ENCODE measurements at places on chromosomes 6 and 20.

- DNase-seq, result no peak
These were observed 28.8 kb downstream of the FAM8A1 start for GRCh38 chr6:17628873-17629272.

- peak; percentile 57 for DNase-seq
These were observed 44.8 kb downstream of the STK4 start for GRCh38 chr20:45011108-45011526.

GRCh38 chr20:8242827-8243724 lies 111.0 kb downstream of the PLCB1 start:
- DNase-seq, result no peak

DNA sequence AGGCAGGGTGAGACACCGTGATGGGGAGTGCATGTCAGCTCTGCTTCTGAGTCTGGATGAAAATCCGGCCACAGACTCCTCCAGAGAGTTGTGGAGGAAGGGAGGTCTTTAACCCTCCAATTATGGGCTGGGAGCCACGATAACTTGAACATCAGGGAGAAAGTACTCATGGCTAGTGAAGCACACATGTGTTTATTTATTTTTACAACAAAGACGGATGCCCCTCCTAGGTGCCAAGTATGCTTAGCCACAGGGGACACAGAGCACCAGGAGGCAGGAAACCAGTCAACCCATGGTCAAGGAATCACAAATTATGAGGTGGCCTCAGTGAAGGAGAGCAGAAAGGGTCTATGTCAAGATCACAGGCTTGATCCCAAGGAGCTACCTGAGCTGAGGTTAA lies 54.1 kb downstream of the ZNF217 start:
- DNase-seq, result no peak

GRCh38 chr6:119247504-119247903 lies 102.1 kb downstream of the MAN1A1 start:
- DNase-seq, result no peak

GRCh38 chr6:35048631-35049083 lies 92.5 kb downstream of the TCP11 start:
- peak; percentile 25 for DNase-seq

DNA sequence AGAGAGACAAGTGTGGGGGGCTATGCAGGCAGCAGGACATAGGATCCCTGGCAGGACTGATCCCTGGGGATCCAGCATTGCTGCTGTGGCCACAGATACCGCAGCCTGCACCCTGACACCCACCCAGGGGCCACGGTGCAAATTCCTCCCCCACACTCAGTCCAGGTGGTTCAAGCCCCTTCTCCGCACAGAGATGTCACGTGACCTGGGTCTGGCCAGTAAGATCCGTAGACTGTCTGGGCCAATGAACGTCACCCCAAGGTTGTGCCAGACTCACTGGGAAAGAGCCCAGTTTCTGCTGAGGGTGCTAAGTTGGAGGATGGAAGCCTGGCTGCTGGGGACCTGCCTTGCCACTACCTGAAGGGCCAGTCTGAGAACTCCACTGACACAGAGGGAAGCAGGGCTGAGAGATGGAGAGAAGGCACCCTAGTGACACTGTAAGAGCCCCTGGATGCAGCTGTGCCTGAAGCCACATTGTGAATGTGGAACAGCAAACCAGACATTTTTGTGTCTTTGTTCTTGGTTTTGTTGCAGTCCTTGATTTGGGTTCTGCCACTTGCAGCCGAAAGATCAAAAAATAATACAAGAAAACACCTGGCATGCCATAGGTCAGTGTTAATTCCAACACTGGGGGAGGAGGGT lies 228.6 kb downstream of the PREX1 start:
- DNase-seq, result no peak

DNA sequence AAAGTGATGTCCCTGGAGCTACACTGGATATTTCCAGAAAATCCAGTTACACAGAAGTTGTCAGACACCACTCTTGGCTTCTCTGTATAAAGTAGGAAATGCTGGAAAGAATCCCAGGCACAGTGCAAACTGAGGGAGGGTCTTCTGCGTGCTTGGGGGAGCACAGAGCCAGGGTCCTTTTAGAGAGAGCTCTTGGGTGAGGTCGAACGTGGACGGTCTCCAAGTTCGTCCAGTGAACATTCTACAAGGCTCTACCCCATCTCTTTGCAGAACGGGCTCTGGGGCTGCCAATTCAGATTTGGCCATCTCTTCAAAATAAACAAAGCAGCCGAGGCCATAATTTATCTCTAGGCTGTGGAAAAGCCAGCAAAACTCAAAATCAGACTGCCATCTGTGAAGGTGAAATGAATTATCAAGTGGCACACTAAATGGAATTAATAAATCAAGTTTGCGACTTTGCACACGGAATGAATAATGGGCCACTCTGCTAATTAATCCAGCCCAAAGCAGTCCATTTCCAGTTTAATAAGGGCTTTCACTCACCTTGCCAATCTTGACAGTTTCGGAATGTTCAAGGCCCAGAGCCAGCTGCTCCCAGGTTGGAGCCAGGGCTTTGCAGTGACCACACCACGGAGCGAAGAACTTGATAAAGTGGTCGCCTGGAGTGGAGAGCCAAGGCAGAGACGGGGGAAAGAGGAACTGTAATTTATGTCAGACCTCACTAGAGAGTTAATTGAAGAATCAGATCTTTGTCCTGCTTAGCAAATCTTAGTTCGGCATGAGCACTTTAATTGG lies 19.3 kb downstream of the TXNDC5 start:
- DNase-seq, result no peak

- no peak for DNase-seq
These were observed 458.4 kb upstream of the BTBD3 start for GRCh38 chr20:11459090-11459890.

DNA sequence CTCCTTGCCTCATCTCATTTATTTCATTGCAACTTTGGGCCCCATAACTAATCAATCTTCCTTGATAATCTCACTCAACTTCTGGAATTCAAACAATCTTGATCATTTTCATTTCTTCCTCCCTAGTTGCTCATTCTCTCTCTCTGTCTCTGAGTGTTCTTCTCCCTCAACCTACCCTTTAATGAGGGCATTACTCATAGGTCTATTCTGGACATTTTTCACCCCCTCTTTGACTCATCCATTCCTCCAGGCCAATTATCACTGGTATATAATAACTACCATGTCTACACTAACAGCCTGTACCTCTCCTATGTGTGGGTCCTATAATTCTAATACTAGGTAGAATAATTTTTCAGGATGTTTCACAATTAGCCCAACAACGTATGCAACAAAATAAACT lies 78.8 kb downstream of the COL21A1 start:
- no peak for DNase-seq

DNA sequence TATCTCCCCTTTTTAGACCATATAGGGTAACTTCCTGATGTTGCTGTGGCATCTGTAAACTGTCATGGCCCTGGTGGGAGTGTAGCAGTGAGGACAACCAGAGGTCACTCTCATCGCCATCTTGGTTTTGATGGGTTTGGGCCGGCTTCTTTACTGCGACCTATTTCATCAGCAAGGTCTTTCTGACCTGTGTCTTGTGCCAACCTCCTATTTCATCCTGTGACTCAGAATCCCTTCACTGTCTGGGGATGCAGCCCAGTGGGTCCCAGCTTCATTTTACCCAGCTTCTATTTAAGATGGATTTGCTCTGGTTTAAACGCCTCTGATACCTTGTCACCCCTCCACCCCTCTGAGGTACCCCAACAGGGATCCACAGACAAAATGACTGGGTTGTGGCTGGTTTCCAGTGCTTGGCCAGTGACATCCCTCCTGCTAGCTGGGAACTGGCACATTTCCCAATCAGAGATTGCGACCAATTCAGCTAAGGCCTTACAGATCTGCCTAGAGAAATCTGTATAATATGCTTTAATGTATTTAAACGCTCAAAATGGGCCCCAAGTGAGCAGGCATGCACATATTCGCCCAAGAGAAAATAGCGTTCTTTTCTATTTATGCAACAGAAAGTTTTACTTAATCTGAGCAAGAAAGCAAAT lies 315.6 kb upstream of the QKI start:
- DNase-seq, result no peak

DNA sequence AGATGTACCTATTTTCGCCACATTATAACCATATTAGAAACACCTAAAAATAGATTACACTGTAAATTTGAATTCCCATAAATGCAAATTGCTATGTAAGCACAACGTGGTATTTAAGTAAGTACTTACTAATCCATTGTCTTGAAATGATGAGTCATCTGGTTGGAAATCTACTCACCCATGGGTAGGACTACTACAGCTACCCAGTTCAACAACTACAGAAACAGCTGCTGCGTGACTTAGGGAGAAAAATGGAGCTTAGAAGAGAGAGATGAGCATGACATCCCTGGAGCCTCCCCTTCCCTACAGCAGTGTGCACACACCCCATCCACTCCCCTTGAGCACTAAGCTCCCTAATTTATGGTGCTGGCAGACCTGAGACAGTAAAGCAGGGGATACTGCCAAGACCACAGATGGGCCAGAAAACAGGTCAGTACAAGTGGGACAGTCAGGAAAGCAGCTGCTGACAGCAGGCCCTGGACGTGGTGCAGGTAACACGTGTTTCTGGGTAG lies 26.9 kb downstream of the RRAGD start:
- DNase-seq, result no peak

DNA sequence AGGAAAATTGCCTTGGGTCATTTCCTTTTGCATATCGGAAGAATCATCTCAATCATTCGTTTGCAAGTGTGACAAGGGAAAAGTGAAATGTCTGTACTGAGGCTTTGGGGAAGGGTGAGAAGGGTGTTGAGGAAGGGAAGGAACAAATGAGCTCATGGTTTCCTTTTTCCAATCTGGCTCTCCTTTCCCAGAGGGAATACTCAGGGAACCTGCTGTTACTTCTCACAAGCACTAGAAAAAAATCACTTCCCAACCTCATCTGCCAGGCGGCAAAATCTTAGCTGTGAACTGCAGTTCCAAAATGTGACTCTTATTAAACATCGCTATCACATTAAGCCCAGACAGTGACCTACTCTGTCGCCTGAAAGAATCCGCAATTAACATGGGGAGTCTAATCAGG lies 258.1 kb downstream of the ZNF217 start:
- no peak for DNase-seq

GRCh38 chr6:91743756-91744155 lies 1156.9 kb upstream of the MAP3K7 start:
- no peak for DNase-seq

GRCh38 chr6:44151348-44152108 lies 7.1 kb upstream of the CAPN11 start:
- DNase-seq, result peak; percentile 88

DNA sequence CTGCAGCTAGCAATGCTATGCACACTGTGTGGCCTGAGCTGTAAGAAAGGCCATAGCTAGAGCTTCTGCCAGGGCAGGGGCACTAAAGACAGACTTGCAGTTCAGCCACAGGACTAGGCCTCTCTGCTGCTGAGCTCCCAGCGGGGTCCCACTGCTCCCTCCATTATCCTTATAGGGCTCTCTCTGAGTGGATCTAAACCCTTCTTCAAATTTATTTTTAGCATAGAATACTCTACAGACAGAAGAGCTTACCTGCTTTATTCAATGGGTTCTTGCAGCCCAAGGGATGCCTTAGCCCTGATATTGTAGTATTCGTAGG lies 100.9 kb upstream of the MLN start:
- DNase-seq, result no peak

- DNase-seq, result no peak
These were observed 30.8 kb downstream of the GNAS start for GRCh38 chr20:58883241-58883691.

- DNase-seq, result no peak
These were observed 386.9 kb upstream of the MAN1A1 start for GRCh38 chr6:119736296-119737021.

DNA sequence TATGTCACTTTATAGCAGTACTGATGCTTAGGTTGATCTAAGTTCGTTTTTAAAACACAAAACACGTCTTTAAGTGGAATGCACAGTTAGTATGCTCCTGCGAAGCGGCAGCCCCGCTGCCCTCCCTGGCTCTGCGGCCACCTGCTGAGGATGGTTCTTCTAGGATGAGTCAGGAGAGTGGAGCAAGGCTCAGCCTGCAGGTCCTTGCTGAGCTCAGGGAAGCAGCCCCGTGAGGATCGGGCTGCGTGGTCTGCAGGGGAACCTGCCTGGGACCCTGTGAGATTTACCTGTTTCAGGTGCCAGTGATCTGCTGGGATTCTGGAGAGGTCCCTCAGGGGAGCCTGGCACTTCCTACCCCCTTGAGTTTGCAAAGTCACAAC lies 57.5 kb downstream of the SYNJ2 start:
- DNase-seq, result no peak

DNA sequence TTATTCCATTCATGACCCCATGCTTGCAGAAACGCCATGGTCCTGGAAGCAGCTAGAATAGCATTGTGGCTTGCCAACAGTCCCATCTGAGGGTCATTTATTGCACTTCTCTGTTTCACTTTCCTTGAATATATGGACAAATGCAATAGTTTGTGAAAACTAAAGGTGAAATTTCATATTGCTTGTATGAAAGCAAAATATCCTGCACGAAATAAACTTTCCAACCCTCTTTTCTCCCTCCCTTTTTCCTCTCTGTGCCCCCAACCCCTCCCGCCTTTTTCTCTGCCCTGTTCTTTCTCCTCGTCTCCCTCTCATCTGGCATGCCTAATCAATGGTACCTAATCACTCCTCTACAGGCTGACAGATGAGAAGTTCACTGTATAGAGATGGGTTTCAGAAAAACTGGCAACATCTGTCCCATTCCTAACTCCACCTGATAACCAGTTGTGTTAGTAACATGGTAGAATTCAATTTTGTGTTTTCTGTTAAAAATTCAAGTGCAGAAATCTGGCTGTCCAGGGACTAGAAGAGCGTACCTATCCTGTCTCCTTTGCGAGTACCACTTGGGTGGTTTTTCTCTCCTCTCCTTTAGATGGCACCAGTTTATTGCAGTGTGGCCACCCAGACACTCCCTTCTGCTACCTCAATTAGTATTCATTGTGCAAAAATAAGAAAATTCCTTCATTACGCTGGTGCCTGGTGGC lies 198.6 kb downstream of the FOXA2 start:
- no peak for DNase-seq

- peak; percentile 63 for DNase-seq
These were observed at the start of gene ADA for GRCh38 chr20:44651684-44652423. Gene ADA, minus strand, starts transcription at chr20:44651699. Its CDS starts 92 bp downstream, at chr20:44651607.

GRCh38 chr20:704726-705125 lies 29.1 kb upstream of the SCRT2 start:
- DNase-seq, result no peak

DNA sequence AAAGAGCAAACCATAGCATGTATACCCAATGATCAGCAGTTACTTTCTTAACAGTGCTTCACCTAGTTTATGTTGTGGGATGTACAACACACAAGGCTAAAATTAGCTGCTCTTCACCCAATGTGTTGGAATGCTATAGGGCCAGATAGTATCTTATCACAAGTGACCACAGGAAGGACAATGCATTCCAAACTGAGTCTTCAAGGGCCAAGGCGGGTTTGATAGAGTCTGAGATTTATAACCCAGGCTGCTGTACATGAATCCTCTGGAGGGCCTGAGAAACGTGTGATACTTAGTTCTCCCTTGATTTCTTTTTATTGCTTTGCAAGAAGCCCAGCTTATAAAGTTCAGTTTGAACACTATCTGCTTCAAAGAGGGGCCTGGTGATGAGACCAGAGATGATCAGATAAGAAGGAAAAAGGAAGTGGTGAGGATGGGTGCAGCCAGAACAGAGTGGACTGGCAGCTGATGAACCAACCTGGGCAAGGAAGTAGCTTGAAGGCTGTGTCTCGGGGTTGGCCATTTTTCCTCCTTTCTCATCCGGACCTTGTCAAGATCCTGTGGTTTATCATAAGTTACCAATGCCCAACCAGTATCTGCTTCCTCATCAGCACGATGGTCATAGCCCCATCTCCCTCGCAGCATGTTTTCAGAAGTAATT lies 62.2 kb upstream of the BMP2 start:
- no peak for DNase-seq
